ENCODE measurements at places on chromosomes 6 and 20.

GRCh38 chr6:117346142-117346930 is 79.4 kb downstream of the ROS1 start:
- DNase-seq, result no peak

DNA sequence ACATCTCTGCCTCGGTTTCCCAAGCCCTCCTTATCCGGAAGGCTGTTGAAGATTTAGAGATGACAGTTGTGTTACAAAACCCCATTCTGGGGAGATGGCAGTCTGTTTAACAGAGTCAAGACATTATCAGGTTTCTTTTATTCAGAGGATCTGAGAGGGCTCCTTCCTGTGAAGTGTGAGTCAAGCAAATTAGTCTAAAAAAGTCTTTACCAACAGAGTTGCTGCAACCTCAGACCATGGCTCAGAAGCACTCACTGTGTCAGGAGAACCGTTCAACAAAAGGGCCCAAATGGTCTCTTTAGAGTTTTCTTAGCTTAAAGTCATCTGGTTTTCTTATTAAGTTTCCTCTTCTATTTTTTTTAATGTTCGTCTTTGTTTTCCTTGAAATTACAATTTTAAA is 717.8 kb downstream of the EPM2A start:
- no peak for DNase-seq

GRCh38 chr6:52475307-52475706 is 55.2 kb downstream of the EFHC1 start:
- DNase-seq, result no peak

DNA sequence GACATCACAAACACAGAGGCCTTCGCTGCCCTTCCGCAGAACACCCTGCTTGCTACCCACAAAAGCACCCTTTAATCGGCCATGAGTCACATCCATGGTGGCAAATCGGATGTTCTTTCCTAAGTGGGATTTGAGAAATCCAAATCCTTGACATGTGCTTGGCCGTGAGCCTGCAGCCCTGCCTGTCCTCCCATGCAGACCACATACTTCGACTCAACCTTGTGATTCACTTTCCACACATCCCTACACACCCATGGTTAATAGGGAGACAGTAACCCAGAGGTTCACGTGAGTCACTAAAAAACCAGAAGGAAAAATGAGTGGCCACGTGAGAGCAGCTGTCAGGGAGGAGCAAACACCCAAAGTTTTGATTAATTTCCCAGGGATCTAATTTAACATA is 19.4 kb downstream of the RAMACL start:
- DNase-seq, result no peak

GRCh38 chr20:29300579-29301551 is 1956.6 kb upstream of the DEFB115 start:
- no peak for DNase-seq

- no peak for DNase-seq
These were observed 261.4 kb upstream of the IRAK1BP1 start for GRCh38 chr6:78605909-78606446.

DNA sequence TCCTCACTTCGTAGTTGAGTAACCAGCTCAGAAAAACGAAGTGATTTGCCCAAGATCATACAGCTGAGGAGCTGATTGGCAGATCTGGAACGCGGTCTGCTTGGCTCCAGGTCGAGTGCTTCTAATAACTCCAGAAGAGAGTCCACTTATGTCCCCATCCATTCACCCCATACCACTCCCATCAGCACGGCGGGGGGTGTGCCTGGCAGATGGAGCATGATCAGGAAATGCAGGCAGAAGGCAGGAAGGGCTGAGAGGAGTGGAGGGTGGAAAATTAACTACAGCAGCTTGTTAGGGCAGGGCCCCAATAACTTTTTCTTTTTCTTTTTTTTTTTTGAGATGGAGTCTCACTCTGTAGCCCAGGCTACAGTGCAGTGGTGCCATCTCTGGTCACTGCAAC is 15.0 kb downstream of the FITM2 start:
- no peak for DNase-seq

DNA sequence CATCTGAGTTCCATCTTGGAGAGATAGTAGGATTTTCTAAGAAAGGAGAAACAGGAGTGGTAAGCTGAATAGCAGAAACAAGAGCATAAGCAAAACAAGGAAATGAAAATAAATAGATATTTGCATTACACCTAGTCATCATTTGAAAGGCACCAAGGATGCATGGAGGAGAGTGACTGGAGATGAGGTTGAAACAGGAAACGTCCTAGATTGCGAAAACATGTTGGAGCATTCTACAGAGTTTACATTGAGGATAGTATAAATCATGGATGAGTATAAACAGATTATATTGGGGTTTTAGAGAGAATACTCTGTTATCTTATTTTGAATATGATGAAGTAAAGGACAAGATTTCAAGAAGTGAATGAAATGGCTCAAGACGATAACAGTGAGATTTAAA is 507.3 kb downstream of the EYS start:
- no peak for DNase-seq

- DNase-seq, result no peak
These were observed 28.3 kb downstream of the PPP1R16B start for GRCh38 chr20:38833857-38834164.

DNA sequence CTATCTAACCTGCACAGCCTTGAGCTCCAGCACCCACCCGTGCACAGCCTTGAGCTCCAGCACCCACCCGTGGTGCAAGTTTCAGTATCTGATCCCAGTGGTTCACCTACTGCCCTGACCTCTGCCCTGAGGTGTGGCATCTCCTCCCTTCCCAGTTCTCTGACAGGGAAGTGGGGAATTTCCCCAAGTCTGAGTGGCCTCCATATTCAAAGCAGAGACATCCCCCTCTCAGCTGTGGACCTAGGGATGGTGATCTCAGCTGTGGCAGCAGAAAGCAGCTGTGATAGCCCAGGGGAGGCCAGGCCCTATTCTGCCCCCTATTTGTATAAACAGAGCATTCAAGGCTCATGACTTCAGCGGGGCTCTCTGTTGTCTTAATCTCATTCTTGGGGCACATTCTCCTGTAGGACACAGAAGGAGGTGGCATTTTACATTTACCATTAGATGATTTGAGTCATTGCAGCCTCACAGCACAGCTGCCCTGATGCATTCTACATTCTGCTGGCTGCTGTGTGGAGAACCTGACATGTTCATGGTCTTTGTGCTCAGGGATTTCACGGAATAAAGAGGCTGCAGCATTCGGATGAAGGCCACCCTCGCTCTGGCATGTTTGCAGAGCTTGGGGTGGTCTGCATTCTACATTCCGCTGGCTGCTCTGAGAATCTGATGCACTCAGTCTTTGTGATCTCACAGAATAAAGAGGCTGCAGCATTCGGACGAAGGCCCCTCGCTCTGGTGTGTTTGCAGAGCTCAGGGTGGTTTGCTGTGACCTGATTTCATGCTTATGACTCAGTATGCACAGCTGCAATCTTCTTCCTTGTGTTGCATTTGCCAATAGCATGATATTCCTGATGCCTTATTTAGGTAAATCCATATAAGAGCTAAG is 16.9 kb downstream of the GPR31 start:
- DNase-seq, result no peak

GRCh38 chr6:105179244-105180065 is at the start of gene POPDC3:
TSS of gene POPDC3 (minus strand) at chr6:105180014. CDS start at chr6:105161909, 18,105 bp downstream.
- no peak for DNase-seq

GRCh38 chr20:45343532-45344167 is 4.6 kb downstream of the SDC4 start:
- no peak for DNase-seq

GRCh38 chr6:141443032-141443431 is 689.7 kb upstream of the GJE1 start:
- no peak for DNase-seq

DNA sequence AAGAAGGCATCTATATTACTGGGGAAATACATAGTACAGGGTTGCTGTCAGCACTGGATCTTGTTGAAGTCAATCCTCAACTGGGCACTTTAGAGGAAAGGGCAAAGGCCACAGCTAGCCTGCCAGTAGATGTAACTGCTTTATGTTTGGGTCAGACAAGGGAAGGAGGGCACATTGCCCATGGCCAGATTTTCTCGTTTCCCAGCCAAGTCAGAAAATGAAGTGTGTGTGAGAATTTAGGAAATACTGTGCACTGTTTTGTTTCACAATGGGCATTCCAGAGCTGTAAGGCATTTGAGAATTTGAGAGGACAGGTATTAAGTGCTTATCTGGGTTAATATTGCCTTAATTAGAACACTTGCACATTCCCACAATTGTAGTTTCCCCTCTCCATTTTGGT is 183.9 kb upstream of the MCHR2 start:
- no peak for DNase-seq

- no peak for DNase-seq
These were observed 25.2 kb upstream of the SGK1 start for GRCh38 chr6:134343066-134343465.

DNA sequence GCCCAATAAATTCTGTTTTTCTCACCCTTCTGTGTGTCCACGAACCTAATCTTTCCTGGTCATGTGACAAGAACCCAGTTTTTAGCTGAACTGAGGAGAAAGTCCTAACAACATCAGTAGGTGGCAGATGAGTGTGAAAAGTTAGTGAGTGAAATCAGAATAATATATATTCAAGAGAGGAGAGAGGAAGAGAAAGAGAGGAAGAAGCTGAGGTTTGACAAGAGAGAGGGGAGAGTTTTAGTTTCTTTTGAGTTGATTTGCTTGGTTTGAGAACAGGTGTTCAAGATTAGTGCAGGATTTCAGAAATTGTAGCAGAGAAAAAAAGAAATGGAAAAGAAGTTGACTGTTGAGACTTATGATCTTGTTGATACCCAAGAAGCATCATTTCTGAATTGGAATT is 930.5 kb upstream of the FLRT3 start:
- DNase-seq, result no peak

GRCh38 chr20:54254596-54254995 is 46.7 kb downstream of the PFDN4 start:
- no peak for DNase-seq

DNA sequence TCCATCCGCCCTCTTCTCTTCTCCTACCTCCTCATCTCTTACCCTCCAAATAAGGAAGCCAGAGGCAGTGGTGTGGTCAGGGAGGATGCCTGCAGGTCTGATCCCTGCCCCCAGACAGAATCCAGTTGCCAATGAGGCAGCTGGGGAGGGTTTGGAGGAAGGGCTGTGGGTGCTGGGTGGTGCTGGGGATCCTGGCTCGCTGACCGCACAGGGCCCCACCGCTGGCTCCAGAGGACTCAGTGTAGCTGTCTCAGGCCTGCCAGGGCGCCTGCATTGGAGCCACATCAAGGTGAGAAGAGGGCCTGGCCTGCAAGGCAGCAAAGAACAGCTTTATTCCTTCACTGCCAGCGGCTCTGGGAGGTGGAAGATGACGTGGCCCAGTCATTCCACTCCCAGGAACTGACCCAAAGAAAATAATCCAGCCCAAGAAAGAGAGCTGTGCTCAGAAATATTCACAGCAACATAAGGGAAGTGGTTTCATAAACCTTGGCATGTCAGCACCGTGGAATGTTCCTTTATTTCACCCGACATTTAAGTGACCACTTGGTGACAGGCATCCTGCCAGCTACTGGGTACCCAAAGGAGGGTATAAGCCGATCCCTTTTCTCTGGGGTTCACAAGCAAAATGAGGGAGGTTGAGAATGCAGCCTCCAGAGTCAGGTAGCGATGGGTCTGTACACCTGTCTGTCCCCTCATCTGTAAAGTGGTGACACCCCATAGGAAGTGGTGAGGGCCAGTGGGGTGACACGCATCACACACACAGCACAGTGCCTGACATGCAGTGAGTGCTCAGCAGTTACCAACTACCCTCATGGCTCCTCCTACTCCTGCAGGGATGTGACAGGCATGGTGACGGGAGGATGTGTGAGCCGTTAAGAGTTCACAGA is 125.1 kb downstream of the SNX5 start:
- no peak for DNase-seq

GRCh38 chr6:43455531-43456428 is at the start of gene DLK2:
TSS of gene DLK2 (minus strand) at chr6:43455548. CDS start at chr6:43454825, 723 bp downstream.
- no peak for DNase-seq

DNA sequence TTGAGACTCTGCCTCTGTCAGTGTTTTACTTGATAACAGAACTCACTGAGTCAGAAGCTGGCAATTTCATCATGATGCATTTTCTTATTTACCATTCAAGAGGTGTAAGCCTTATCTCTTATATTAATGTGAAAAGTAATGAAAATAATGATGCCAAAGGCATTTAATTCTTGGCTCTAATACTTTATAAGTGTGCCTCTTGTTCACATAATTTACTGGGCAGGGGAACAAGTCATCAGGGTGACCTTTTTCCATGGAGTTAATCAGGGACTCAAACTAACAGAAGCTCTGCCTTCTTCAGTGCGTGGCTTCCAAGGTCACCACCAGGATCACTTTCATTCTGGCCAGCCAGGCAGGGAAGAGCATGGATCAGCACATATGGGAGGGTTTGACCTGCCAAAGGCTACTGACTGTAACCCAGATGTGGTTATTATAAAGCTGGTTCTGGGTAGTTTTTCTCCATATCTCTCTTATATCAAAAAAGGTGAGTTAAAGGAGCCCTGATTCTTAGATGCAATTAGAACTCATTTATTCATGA is 5.2 kb upstream of the PLCB1 start:
- no peak for DNase-seq

GRCh38 chr6:108175176-108175591 is 9.4 kb downstream of the NR2E1 start:
- no peak for DNase-seq

GRCh38 chr6:36720251-36721141 is 22.9 kb downstream of the RAB44 start:
- DNase-seq, result no peak

DNA sequence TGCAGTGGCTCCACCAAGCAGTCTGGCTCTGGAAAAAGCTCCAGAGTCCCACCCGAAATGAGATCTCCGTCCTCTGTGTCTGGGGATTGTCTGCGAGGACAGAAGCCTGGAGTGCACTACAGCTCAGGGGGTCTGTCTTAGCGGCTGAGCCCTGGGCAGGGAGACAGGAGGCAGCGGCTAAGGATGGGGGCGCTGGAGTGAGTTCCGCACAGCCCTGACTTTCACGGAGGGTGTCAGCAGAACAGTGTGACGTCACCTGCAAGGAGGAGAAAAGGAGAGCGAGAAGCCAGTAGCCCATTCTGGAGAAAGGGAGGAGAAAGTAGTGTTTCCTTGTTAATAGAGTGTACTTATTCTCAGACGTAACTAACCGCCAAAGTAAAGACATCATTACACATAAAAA is 97.6 kb downstream of the FAM50B start:
- no peak for DNase-seq

DNA sequence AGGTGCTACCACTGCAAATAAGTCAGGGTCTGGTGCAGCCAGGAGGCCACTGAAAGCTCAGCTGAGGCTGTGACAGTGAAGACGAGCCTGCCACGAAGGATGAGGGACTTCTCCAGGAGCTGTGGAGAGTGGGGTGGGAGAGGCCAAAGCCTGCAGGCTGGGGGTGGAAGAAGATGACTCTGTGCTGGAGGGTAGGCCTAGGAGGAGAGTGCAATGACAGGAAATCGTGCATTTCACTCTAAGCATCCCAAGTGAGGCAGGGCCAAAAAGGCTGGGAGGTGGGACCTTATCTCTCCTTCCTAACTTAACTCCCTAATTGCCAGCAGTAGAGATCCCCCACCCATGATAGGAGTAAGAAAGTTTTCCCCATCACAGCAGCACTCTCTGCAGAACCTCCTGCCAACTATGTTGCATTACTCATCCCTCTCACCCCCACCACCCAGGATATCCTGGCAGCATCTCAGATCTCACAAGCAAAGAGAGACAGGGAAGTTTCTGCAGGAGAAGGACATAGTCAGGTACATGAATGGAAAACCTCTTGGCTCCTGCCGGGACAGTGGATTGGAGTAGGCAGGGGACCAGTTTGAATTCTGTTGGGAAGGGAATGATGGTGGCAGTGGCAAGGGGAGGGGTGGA is 466.2 kb downstream of the CDH26 start:
- no peak for DNase-seq

GRCh38 chr6:169220068-169220964 is 33.3 kb downstream of the THBS2 start:
- DNase-seq, result no peak

Data from NCI-H2081 treated with DMSO at 0.1 percent for 48 hours (cell line).